ENCODE measurements at places on chromosomes 5 and 9.

DNA sequence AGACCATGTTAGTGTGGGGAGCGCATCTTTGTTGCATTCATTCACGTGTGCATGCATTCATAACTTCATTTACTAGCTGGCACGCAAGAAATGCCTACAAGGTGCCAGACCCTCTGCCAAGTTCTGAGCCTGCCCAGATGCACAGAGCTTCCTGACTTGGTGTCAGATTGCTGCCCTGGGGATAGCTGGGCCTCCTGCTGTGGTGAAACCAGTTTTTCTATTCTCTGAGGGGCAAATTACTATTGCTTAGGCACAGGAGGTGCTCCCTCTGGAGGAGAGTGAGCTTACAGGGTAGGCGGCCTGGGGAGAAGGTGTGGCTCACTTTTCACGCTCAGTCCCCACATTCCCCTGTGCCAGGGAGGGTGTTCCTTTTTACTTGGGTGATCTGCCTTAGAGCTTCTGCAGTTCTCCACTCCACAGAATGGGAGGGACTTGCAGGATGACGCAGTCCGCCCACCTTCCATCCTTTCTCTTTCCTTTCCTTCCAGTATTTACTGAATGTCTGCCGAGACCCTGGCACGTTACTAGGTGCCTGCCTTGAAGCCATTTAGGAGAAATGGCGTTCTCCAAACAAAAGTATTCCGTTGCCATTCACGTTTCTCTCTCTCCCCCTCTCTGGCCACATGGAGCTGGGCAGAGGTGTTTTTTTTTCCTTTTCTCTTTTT lies 27.9 kb upstream of the CTNNA1 start:
- DNase-seq: peak; percentile 61

DNA sequence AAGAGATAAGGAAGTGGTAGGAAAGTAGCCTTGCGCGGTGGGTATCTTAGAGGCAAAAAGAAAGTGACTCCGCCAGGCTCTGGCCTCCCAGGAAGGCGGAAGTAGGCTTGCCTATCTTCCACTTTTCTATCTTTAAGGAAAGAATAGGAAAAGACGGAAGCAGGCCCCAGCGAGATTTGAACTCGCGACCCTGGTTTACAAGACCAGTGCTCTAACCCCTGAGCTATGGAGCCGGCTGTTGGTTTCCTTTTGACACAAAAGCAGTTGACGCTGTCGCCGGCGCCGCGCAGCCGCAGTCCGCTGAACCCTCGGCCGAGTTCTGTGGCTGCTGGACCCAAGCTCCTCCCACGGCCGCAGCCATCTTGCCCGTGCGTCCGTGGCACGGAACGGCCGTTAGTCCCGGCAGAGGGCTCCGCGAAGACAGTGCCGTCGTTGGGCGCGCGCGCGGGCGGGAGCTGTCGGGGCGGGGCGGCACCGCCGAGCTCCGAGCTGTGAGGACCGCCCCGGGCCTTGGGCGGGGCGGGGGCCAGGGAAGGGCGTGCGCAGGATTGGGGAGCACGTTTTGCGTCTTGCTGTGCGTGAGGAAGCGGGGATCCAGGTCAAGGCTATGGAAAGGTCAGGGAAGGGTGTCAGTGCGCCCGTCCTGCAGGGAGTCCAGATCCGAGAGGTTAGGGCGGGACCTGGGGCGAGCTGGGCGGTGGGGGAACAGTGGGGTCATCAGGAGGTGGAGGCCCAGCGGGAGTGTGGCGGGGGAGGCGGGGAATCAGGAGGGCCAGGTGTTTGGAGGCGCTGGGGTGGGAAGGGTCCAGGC lies 13.3 kb downstream of the TRIM7 start:
- DNase-seq: peak; percentile 98

GRCh38 chr9:109520475-109521132 lies 22.5 kb upstream of the PTPN3 start:
- DNase-seq: peak; percentile 66

DNA sequence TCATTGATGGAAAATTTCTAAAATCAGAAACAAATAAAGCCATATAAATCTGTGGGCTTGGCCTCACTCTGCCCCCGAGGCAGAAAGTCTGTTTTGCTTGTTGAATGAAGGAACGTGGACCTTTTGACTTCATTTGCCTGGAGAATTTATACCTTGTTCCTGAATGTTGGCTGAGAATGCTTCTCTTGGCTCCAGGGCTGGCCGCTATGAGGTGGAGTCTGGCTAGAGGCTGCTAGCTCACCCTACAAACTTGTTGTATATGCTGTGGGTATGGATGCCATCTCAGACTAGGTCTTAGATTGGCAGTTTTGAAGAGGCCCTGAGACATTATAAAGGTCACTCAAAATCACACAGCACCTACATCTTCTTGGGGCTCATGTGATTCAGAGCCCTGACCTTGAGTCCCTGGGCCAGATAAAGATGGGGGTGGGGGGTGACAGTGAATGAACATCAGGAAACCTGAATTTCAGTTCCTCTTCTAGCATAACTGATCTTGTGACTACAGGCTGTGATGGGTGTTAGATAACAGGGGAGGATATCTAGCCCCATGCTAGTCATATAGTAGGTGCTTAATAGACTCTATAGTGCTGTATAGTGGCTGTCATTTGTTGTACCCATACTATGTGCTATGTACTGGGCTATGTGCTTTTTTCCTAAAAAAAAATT lies 2.8 kb downstream of the GM2A start:
- no peak for DNase-seq

- no peak for DNase-seq
Measured at GRCh38 chr5:157497875-157498611, 38.0 kb downstream of the NIPAL4 start.

- no peak for DNase-seq
Measured at GRCh38 chr9:69762527-69762926, 2.7 kb upstream of the PTAR1 start.

DNA sequence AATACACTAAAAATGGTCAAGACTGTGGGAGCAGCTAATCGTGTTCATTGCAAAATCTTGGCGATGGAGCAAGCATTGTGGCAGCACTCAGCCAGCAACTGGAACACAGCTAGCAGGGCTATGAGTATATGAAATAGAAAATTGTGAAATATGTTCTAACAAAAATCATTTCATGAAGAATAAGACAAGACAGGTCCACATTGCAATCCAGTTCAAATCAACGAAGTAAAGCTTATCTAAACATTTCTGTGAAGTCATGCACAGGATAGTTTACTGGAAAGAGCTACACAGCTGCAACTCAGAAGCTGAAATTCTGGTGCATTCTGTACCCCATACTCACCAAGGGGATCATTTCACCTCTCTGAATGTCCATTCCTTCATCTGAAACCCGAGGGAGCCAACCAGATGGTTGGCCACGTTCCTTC lies 5.3 kb upstream of the NFIL3 start:
- DNase-seq: no peak

- no peak for DNase-seq
Measured at GRCh38 chr9:69045821-69046220, 10.3 kb downstream of the FXN start.

DNA sequence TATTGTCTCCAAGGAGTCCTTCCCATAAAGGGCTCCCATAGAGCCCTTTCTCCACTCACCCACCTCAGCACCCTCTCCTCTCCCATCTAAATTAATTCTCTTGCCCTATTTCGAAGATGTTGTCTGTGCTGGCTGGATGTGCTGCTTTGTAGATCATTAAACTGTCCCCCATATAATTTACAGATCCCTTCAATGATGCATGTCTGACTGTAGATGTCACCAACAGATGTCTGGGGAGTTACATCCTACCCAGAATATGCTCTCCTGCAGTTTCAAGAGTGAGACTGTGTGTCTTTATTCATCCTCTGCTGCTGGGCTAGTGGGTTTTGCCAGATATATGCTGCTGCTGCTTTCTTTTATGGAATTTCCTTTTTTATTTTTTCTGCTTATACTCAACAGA lies 351.2 kb downstream of the MLLT3 start:
- DNase-seq: no peak

DNA sequence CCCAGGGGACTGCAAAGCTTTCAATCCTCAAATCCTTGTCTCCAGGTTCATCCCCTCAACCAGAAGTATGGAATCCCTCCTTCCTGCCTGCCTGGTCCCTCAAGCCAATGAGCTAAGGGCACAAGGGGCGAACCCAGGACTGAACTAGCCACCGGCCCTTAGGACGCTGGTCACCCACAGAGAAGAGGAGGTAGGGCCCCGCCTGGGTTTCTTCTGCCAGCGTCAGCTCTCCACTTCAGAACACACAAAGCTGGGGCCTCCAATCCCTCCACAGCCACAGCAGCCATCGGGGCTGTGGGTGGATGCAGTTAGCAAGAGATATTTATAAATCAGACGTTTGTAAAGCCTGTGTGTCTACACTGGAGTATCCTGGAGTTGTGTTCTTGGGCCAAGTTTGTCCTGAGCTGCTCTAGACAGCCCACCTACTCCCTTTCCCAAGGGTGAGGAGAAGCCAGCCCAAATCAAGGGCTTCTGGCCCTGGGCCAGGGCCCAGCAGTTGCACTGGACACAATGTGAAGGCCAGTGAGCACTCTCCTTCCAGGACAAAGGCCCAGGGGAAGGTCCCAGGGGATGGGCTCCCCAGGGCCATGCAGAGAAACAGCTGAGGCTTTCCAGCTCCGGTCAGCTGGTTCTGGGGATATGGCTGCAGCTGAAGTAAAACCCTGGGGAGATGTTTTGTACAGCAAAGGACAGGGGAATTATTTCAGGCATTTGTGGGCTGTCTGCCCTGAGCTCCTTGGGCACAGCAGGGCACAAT lies 18.9 kb downstream of the AMBP start:
- no peak for DNase-seq

DNA sequence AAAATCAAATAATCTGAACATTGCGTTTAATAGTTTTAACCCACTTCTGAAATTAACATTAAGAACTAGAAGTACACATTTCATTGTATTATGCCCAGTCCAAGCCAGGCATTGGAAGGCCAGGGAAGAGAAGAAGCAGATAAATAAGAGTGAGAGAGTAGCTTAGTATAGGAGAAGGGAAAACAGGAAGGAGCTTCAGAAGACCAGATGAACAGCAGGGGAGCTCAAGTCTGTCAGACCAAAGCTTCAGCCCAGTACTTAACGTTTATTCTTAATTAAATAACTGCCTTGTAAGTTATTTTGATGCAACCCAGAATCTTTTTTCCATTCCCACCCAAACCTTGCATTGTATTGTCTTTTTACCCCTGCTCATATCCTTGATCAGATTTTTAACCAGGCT lies 11.5 kb upstream of the FAM120AOS start:
- no peak for DNase-seq

DNA sequence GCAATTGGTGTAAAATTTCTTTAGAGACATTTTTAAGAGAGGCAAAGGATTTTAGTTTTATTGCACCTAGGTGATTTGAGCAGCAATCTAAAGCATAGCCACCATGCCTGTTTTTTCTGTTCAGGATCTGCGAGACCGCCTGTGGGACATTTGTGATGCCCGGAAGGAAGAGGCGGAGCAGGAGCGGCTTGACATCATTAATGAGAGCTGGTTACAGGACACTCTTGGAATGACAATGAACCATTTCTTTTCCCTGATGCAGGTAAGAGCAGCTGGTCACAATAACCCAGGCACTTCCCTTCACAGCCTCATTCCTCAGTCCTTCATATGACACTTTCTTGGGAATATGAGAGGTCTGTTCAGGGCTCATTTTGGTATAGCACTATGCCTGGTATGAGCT lies 103.2 kb upstream of the IL7R start:
- DNase-seq: no peak

DNA sequence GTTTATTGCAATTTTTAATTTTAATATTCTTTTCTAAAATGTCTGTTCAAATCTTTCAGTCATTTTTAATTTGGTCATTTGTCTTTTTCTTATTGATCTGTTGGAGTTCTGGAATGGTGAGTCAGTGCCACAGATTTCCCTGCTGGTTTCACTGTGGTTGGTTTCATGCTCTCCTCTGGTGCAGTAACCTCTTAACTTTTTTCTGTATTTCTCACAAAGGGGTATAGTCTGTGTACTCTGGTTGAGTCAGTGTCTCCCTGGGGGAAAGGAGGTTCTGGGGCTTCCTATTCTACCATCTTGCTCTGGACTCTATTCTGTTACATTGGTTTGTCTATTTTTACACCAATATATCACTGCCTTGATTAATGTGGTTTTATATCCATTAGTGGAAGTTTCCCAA lies 178.8 kb downstream of the CSNK1G3 start:
- DNase-seq: no peak

GRCh38 chr5:132667761-132668705 lies 5.8 kb upstream of the IL4 start:
- DNase-seq: no peak

- no peak for DNase-seq
Measured at GRCh38 chr5:40494631-40495236, 185.0 kb upstream of the PTGER4 start.

DNA sequence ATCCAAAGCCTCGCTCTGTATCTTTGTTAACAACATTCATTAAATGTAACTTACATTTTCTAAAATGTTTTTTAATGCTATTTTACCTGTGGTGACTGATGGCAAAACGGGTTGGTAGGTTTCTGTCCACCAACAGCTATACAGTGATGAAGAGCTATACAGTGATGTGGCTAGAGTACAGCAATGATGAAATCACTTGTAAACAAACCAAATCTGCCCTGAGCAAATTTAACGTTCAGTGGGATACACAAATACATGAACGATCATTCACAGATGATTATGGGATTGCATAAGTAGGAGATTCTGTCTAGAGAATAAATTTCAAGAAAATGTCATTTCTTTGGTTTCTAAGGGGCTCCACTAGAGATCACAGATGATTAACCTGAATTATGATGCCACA lies 132.7 kb downstream of the MPDZ start:
- DNase-seq: no peak

- no peak for DNase-seq
Measured at GRCh38 chr5:176789873-176790615, 20.3 kb upstream of the UNC5A start.

DNA sequence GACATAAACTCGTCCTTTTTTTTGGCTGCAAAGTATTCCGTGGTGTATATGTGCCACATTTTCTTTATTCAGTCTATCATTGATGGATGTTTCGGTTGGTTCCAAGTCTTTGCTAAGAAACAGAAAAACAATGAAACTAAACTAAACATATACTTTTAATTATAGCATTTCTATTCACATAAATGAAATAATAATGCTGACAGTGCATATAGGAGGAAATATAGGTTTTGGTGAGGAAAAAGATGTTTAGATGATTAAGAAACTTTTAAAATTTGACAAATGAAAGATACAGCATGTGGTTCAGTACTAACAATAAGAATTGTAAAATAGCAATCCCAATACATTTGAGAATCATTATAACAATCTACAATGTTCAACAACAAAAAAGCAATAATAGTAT lies 1094.5 kb upstream of the CDH6 start:
- DNase-seq: no peak

DNA sequence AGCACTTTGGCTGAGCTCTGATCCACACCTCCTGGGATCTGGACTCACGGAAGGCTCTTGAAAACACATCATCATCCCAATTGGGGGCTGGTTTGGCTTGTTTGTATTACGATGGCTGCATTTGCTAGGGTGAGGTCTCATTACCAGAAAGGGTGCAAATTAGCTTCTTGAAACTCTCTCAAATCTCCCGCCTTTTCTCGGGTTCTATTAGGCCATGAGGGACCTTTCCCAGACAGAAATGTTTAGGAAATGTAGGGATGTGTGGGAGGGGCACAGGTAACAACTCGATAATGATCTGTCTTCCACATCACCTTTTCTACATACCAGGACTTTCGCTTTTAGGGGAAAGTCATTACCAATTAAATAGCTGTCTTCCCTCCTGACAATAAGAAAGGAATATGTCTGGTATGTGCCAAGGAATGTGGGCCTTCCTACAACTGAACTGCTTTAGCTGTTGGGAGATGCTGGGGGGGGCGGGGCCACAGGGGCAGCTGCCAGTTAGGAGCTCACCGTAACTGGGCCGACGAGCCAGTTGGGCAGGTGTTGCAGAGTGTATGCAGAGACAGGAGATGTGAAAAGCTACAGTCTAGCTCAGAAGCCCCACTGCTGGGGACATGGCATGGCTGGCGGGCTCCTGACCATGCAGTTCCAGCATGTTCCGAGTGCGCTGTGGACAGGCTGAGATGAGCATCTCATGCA lies 71.2 kb downstream of the AK8 start:
- DNase-seq: no peak

All from sciatic nerve (tissue), 2 donors.